Lower lobe of right lung (tissue), 2 donors: ENCODE measurements at places on chromosomes 1 and 21. TPM values are rescaled to one million over a fixed set of nuclear protein-coding genes. Genes with fewer than 3 reads are reported as not detected.

The OR2M5 gene
- not detected for total RNA-seq

- H3K27ac ChIP-seq, result no peak overlapping the region
- peak; percentile 94 for DNase-seq
- H3K4me3 ChIP-seq, result peak overlapping the region; percentile 52
- H3K4me1 ChIP-seq, result peaks cover 35% of the 10 kb centered on the region
- H3K36me3 ChIP-seq, result no peaks in the 10 kb centered on the region
- peaks cover 29% of the 10 kb centered on the region for H3K27me3 ChIP-seq
These were observed 2.8 kb upstream of the CD1D start for GRCh38 chr1:158177700-158178450.

GRCh38 chr1:89363638-89364536, at the start of gene GBP6:
TSS of gene GBP6 (plus strand) at chr1:89364059. CDS start at chr1:89368552, 4,493 bp downstream.
- DNase-seq, result no peak
- H3K36me3 ChIP-seq, result no peaks in the 10 kb centered on the region
- H3K27ac ChIP-seq, result no peak within 1 kb of the TSS
- peaks cover 13% of the 10 kb centered on the region for H3K4me1 ChIP-seq
- H3K27me3 ChIP-seq, result no peaks in the 10 kb centered on the region

GRCh38 chr1:150259758-150260669, 2.4 kb downstream of the CA14 start:
- DNase-seq, result peak; percentile 81
- H3K27ac ChIP-seq, result peak overlapping the region; percentile 62
- H3K27me3 ChIP-seq, result peaks cover 16% of the 10 kb centered on the region
- peaks cover 11% of the 10 kb centered on the region for H3K36me3 ChIP-seq
- peak overlapping the region; percentile 14 for H3K4me3 ChIP-seq

GRCh38 chr1:237032029-237032428, 10.0 kb upstream of the RYR2 start:
- peaks cover 8% of the 10 kb centered on the region for H3K4me1 ChIP-seq
- H3K4me3 ChIP-seq, result no peak overlapping the region
- H3K27me3 ChIP-seq, result no peaks in the 10 kb centered on the region
- no peak for DNase-seq
- peak overlapping the region; percentile 58 for H3K27ac ChIP-seq
- no peaks in the 10 kb centered on the region for H3K36me3 ChIP-seq

The IGFN1 gene
- total RNA-seq, result 0.18 TPM
